CD4-positive, alpha-beta T cell (primary cell): ENCODE measurements at places on chromosomes 4 and X. TPM values are rescaled to one million over a fixed set of nuclear protein-coding genes. Genes with fewer than 3 reads are reported as not detected.

- H3K4me3 ChIP-seq: no peak overlapping the region
- peaks cover 38% of the 10 kb centered on the region for H3K36me3 ChIP-seq
- H3K27me3 ChIP-seq: no peaks in the 10 kb centered on the region
- no peak for DNase-seq
- no peak overlapping the region for H3K27ac ChIP-seq
These were observed 114.2 kb upstream of the MAP3K15 start for GRCh38 chrX:19629541-19629940.

KDM6A gene
- total RNA-seq: 63.9 TPM

RNF212 gene
- 5.6 TPM for total RNA-seq

DNA sequence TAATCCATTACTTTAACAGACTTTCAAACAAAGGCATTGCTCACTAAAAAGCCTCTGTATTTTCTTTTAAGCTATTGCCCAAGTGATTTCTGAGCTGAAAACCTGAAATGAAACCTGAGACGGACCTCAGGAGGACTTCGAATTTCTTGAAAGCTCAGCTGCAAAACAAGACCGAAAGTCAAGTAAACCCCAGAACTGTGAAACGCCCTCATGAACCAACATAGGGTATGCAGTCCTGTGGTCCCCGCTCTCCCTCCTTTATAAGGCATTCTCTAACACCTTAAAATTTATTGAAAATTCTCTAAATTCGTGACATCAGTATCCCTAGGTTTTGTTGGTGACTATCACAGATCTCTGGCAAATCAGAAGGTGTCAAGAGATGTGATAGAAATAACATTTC lies 91.8 kb downstream of the SHISA3 start:
- no peak overlapping the region for H3K4me3 ChIP-seq
- no peak overlapping the region for H3K27ac ChIP-seq
- no peak for DNase-seq
- no peaks in the 10 kb centered on the region for H3K36me3 ChIP-seq
- no peaks in the 10 kb centered on the region for H3K27me3 ChIP-seq

- no peak overlapping the region for H3K27ac ChIP-seq
- H3K4me3 ChIP-seq: no peak overlapping the region
- H3K27me3 ChIP-seq: no peaks in the 10 kb centered on the region
- DNase-seq: no peak
These were observed 18.9 kb upstream of the SPANXN3 start for GRCh38 chrX:143536176-143536575.

DNA sequence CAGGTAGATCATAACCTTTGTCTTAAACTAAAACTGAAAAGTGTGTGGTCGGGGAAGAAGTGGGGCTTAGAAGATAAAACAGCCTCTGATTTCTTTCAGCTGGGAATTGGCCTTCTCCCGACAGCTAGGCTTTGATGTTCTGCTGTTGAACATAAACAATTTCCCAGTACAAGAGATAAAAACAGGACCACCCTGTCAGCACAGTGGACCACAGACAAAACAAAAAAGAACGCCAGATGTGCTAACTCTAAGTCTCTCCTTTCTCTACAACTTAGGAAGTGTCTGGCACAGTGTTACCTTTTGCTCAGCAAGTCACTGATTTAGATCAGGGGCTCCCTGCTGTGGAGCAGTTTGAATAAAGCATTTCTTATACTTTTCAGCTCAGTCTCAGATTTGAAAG lies 87.5 kb upstream of the UXT start:
- no peaks in the 10 kb centered on the region for H3K27me3 ChIP-seq
- H3K4me3 ChIP-seq: no peak overlapping the region
- no peak overlapping the region for H3K27ac ChIP-seq
- no peak for DNase-seq

ODAM gene
- total RNA-seq: not detected

ADAM29 gene
- total RNA-seq: not detected
